ENCODE measurements at places on chromosomes 6 and 20. TPM values are rescaled to one million over a fixed set of nuclear protein-coding genes. Genes with fewer than 3 reads are reported as not detected.

RIPOR3 gene
- polyA plus RNA-seq = 15.0 TPM

THEMIS gene
- 0.15 TPM for polyA plus RNA-seq

ZMYND8 gene
- polyA plus RNA-seq = 15.6 TPM

KIAA0408 gene
- 14.9 TPM for polyA plus RNA-seq

LAMA5 gene
- 162 TPM for polyA plus RNA-seq

UBD gene
- 2.9 TPM for polyA plus RNA-seq

Data from urinary bladder (tissue), 4 donors.